Fibroblast of villous mesenchyme (primary cell): ENCODE measurements at places on chromosomes 2 and 18. TPM values are rescaled to one million over a fixed set of nuclear protein-coding genes. Genes with fewer than 3 reads are reported as not detected.

POMC gene
- total RNA-seq = 0.32 TPM in 1 of 2 replicates, not detected in the other

DUSP2 gene
- 0.86 and 2.3 TPM in 2 replicates for total RNA-seq

- DNase-seq = no peak
Measured at GRCh38 chr2:232240906-232241305, 137.6 kb upstream of the ALPP start.

GRCh38 chr2:18900691-18901141 is 311.3 kb upstream of the NT5C1B start:
- DNase-seq = no peak

GRCh38 chr18:54647176-54647575 is 56.1 kb downstream of the DYNAP start:
- peak; percentile 20 for DNase-seq

INPP5D gene
- total RNA-seq = under 0.01 and 0.64 TPM in 2 replicates

DNA sequence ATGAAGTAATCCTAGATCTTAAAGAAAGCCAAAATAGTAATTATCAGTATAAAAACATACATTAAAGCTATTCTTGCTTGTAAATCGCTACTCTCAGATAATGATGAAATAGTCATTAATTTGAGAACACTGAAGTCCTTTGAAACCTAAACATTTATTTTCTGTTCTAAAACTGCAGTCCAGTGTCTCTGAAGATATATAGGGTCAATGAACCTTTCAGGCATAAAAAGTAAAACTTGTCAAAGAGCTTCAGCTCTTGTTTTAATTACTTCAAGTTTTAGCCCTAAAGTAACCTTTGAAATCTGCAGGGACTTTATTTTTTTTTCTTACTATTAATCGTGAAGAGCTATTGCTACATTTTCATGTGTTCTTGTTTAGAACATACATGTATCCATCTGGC is 116.3 kb downstream of the KYNU start:
- no peak for DNase-seq
